ENCODE measurements at places on chromosomes 6 and 20.

DNA sequence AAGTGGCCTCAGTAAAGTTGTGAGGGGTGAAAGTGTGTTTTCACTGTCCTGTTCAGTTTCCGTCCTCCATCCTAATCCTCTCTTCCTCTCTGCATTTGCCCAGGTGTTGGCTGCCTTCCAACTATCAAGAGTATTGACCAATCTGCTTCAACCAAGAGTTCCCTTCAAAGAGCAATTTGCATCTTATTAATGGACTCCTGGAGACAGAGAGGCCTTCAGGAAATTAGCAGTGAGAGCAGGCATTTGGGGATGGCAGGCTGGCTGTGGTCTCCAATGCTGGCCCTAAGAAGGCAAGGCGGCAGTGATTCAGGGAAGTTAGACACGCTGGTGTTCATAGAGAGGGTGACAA is 77.2 kb downstream of the GPR6 start:
- DNase-seq, result no peak

DNA sequence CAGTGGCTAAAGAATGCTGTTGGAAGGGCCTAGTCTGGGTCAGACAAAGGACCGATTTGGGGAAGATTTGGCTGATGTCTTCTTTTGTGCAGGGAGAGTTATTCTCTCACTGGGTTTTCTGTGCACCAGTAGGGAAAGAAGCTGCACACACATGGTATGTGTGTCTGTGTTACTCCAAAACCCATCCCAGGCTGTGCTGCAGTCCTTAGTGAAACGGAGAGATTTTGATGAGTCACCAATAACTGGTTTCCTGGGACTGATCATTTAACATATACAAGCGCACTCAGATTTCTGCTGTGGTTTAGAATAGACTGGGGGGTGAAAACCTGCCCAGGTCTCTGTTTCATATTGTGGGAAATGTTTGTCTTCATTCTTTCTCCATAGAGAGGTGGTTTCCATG is 1049.8 kb downstream of the KIF16B start:
- DNase-seq, result no peak

GRCh38 chr6:120108061-120108795 is 758.7 kb upstream of the MAN1A1 start:
- no peak for DNase-seq

GRCh38 chr6:125099211-125100073 is 54.1 kb upstream of the TPD52L1 start:
- DNase-seq, result no peak

GRCh38 chr6:7535498-7535897 is 6.0 kb upstream of the DSP start:
- no peak for DNase-seq

GRCh38 chr6:130778946-130779657 is 48.1 kb upstream of the SMLR1 start:
- no peak for DNase-seq

DNA sequence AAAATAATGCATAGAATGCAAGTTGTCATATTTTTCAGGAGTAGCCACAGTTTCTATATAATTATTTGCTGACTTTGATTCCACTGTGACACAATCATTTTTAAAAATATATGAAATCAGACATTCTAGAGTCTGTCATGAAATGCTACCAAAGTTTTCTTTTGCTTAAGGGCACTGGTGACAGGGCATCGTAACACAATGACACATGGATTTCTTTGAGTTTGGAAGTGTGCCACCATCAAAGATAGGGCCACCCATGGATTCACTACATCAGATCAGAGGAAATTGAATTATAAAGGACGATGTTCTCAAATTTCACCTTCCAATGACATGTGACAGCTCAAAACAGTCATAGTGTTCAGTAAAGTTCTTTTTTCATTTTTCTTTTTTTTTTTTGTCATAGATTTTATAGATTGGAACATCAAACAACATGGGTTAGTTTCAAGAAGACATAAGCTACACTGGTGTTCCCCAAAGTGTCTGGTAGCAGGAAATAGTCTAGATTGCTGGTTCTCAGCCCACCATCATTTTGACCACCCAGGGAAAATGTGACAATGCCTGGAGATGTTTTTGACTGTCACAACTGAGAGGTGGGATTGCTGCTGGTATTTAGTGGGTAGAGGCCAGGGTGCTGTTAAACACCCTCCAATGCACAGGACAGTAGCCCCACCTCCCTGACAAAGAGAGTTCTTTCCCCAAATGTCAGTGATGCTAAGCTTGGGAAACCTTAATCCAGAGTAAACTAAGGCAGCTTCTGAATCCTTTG is 123.8 kb upstream of the DOK5 start:
- DNase-seq, result no peak

DNA sequence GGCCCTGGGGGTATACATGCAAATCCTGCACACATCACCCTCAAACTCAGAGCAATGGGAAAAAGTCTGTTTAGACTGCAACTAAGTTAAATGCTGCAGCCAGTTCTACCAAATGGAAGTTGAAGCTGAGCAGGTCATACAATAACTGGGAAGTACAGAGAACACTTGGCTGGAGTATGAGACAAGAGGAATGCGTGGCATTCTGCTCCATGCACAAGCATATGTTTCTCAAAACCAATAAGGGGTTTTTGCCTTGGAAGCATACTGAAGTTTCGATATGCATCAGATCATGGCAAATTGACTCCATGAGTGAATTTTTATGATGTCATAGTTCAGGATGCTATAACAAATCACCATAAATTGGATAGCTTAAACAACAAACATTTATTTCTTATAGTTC is 193.8 kb downstream of the COL12A1 start:
- DNase-seq, result no peak

- no peak for DNase-seq
Measured at GRCh38 chr6:147298461-147298860, 94.2 kb downstream of the STXBP5 start.

DNA sequence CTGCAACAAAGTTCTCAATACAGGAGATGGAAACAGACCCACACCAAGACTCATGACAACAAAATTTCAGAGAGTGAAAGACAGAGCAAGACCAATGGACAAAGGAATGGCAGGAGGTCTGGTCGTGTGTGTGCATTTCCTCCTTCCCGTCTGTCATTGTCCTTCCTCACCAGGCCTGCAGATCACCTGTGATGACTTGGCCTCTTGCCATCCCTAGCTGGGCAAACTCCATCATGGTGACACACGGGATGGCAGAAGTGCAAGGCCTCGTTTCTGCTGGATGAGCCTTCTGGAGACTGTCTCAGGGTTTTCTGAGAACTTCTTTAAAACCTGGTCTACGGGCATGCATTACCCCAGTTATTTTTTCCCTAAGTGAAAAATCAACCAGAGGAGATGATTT is 49.2 kb downstream of the RPP21 start:
- no peak for DNase-seq

- DNase-seq, result no peak
Measured at GRCh38 chr6:168841609-168842278, 400.8 kb downstream of the SMOC2 start.

DNA sequence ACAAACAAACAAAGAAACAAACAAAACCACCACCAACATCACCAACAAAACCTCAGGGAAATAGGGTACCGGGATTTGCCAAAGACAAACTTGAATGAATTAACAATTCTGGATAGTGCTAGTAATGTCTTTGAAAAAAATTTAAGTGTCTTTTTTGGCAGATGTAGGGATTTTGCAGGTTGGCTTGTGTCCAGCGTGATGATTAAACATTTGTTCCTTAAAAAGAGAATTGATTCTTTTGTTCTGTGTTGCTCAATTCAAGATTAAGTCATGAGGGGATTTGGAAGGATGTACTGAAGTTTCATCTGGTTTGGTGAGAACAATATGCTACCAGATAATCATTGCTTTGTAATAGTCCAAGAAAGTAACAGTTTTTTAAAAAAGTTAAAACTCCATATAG is 125.1 kb upstream of the HS3ST5 start:
- DNase-seq, result no peak

GRCh38 chr20:31605902-31606803 is 1.1 kb downstream of the ID1 start:
- DNase-seq, result no peak

GRCh38 chr6:149918151-149918905 is 4.6 kb downstream of the RAET1G start:
- DNase-seq, result no peak

- no peak for DNase-seq
Measured at GRCh38 chr6:10583509-10583901, 62.4 kb downstream of the GCNT2 start.

DNA sequence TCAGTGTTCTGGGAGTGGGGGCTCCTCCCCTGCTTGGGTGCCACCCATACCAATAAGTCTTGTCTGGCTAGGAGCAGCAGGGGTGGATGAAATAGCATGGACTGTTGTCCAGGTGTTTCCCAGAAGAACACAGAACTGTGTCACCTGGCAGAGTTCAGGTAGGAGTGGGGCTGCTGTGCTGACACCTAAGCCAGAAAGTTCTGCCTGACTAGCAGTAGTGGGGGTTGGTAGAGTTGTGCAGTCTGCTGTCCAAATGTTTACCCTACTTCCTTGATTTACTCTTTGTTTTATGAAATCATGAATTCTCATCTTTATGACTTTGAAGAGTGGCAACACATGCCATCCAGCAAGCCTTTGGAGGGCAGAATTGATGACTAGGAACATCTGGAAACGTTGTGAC is 27.3 kb upstream of the SLC35B3 start:
- DNase-seq, result no peak

DNA sequence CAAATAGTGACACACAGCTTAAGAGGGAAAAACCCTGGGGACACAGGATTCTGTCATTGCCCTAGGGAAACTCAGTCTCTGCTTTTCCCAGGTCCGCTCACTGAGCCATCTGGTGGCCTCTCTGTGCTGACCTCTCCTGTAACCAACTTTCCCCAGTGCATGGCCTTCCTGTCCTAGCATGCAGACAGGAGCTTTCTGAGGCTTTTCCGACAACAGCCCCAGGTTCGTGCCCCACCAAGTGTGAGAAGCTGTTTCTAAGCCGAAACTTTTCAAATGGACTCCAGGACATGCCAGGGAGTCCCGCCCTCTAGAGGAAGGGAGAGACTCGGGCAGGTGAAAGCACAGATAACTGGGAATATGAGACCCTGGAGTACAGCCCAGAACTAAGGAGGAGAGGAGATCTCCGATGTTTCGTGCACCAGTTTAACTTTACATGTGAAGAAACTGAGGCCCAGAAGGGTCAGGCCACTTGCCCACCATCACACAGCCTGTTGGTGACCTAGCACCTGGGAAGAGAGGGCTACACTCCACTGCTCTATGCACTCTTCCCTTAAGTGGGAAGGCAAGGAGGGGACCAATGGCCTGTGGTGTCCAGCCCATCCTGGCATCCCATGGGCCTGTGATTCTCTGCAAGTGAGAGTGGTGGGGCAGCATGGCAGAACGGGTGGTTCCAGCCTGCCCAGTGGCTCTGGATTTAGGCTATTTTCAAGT is 46.2 kb downstream of the RPP40 start:
- no peak for DNase-seq

- no peak for DNase-seq
Measured at GRCh38 chr6:83908813-83909212, 49.3 kb downstream of the CYB5R4 start.

DNA sequence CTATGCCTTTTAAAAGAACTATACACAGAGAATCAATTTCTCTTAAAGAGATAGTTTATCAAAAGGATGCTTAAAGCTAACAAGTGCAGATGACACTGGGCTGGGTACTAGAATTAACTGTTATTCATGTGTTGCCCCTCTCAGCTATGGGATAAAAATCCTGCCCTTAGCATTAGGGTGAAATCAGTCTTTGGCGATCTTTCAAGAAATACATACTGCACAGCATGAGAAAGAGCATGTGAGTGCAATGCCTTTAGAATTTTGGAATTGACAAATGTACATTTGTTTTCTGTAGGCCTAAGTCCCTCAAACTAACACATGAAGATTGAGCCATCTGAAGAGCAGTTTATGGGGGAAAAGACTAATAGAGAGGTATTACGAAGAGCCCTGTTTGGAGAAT is 115.4 kb downstream of the ZFP64 start:
- no peak for DNase-seq

GRCh38 chr20:61989741-61990140 is 75.9 kb downstream of the TAF4 start:
- DNase-seq, result no peak

DNA sequence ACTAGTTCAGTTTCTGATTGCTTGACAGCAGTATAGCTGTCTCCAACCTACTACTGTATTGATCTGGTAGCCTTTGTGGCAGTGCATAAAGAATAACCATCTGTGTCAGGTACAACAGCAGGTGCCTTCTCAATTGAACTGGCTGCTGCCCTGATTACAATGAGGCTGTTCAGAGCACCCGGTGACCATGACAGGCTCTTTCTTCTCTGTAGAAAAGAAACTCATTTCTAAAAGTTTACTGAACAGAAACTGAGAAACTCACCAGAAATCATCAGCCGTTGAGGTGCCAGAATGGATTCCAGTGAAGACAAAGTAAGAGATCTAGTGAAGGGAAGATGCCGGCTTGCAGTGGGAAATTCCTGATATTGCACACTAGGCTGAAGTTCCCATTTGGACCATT is 954.4 kb downstream of the PHF3 start:
- no peak for DNase-seq

DNA sequence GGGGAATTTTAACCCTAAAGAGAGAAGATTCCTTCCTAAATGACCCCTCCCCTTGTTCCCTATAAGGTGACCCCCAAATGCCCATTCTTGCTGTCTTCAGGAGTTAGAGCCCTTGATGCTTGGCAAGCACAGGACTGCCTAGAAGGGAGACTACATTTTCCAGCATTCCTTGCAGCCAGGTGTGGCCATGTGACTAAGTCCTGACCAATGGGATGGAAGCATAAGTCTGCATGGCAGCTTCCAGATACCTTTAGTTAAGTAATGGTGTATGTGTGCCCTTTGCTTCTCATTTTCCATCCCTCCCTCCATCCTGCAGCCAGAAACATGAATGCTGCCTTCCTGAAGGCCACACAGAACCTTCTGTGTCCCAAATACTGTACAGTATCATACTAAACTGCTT is 5.5 kb downstream of the BFSP1 start:
- no peak for DNase-seq

DNA sequence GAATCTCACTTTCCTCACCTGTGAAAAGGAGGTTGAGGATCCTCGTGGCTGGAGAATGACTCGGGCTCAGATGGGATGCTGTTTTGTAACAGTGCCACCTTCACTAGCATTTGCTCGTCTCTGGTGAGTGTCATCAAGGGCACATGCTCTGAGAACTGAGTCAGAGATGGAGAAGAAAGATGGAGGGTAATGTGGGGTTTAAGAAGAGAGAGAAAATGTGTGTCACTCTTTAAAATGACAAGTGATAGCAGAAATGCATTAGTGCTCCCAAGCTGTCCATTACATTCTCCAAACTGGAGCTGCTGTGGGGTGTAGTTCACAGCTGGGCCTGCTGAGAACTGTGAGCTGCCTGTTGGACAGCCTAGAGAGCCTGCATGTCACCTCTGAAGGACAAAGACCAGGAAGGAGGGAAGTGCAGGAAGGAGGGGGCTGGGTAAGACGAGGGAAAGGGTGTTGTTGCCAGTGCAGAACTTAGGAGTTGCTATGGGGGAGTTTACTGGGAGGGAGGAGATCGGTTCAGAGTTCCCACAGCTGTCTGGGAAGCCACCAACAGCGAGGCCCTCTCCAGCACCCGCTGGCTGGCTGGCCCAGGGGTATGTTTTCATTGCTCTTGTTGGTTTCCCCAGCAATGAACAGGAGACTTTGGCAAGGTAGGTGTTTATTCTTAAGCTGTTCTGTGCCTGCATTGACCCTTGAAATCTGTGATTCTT is 19.8 kb downstream of the GMPR start:
- DNase-seq, result no peak

GRCh38 chr6:149095842-149096241 is 221.7 kb upstream of the TAB2 start:
- no peak for DNase-seq

GRCh38 chr6:168909288-168909687 is 344.4 kb downstream of the THBS2 start:
- DNase-seq, result no peak

- DNase-seq, result no peak
Measured at GRCh38 chr6:134261766-134262165, 56.1 kb downstream of the SGK1 start.

Data from NCI-H187 treated with DMSO at 0.1 percent for 48 hours (cell line).